ENCODE measurements at places on chromosomes 5 and 9.
A peak's percentile ranks its signal among the peaks of the same experiment; 100 is the strongest.

- DNase-seq: no peak
Observed at GRCh38 chr9:94821098-94821887, 94.8 kb downstream of the AOPEP start.

DNA sequence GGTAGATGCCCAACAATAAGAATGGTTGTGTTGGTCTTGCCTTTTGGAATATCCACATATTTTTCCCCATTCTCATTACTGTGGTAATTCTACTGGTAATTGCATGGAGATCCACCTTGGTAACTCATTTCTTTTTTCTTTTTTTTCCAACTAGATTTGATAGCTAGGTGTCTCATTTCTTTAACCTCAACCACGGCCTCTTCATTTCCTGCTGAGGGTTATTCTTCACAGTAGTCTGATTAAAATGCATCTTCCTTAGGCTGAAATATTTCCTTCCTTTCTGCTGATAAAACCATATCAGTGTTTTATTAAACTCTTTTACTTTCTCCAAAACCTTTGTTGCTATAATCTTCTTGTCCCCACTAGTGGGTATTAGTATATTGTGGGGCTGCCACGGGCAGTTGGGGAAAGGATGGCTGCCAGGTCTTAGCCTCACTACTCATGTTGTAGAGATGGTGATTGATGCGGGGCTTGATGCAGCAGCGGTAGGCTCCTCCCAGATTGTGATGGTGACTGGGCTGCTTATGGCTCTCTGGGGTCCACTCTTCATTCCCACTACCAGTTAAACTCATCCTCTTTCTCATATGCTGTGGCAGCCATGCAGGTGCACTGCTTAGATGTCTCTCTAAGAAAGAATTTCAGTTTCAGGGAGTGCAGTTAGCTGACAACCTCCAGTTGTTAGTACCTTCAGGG lies 35.9 kb downstream of the KIF2A start:
- DNase-seq: no peak

DNA sequence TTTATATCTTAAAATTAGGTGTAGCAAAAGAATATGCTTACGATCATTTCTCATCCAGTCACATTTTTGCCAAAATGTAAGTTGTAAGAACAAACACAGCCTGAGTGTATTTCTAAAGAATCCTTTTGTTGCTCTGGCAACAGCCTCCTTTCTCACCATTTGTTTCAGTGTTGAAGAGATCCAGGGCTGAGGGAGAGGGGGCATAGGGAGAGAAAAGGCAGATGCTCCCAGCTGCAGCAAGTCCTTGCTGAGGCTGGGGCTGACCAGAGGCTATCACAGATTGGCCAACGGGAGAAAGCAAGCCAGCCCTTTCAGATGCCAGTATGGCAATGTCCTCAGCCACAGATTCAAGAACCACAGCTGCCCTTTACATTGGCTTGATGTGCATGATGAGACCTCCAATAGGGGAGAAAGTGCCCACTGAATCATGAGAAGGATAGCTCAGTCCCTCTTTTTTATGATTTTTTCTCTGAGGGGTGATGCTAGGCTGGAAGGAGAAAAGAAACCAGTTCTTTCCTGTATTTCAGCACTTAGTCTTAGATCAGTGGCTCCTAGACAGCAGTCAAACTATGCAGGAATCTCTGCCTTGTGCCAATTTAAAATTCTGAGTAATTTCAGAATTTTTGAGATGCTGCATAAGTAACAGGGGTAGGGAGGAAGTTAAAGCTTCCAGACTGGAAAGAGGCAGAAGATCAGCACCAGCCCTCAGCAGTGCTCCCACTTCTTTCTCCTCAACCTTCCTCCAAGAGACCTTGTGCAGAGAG lies 142.1 kb downstream of the LHFPL2 start:
- no peak for DNase-seq

DNA sequence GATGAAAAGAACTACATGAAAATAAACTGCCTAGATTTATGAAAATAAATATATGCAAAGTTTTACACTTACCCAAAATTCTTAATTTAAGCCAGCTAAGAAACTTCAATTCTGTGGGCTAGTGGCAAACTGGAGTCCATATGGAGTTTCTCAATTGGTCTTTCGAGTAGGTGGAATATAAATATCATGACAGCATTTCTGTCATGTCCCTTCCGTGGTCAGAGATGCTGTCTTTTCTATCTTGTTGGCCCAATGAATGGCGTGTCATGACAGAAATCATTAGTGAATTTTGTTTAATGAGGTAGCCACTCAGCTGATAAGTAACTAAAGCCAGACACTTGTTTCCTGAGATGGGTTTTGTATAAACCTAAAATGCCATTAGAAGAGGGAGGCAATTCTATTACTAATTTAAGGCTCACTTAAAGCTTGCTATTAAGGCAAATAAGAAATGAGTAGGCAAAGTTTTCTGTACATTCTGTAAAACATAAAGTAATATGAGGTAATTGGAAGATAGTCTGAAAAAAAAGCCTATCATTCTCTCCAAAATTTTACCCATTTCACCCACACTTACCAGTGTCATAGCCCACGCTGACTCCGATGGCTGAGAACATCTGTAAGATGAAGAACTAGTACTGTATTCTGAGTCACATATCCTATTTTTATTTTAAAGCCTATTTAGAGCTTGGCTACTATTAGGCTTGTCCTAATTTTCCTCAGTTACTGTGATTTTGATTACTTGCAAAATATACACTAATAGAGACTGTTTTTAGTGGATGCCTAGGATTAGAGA lies 419.3 kb upstream of the MEF2C start:
- DNase-seq: no peak

- no peak for DNase-seq
Observed at GRCh38 chr9:133332381-133332730, 3.6 kb downstream of the SURF6 start.

- DNase-seq: no peak
Observed at GRCh38 chr9:84500826-84501225, 160.3 kb upstream of the SLC28A3 start.

DNA sequence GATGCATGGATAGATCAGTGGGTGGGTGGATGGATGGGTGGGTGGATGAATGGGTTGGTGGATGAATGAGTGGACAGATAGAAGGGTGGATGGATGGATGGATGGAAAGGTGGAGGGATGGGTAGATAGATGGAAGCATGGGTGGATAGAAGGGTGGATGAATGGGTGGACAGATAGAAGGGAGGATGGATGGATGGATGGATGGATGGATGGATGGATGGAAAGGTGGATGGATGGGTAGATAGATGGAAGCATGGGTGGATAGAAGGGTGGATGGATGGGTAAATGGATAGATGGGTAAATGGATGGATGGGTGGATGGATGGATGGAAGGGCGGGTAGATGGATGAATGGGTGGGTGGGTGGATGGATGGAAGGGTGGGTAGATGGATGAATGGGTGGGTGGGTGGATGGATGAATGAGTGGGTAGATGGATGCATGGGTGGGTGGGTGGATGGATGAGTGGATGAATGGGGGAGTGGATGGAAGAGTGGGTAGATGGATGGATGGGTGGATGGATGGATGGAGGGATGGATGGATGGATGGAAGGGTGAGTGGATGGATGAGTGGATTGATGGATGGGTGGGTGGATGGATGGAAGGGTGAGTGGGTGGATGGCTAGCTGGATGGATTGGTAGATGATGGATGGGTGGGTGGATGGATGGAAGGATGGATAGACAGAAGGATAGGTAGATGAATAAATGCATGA lies 87.7 kb upstream of the ASS1 start:
- DNase-seq: no peak

GRCh38 chr9:98885575-98886295 lies 58.0 kb upstream of the COL15A1 start:
- no peak for DNase-seq

GRCh38 chr9:125110464-125110863 lies 32.9 kb downstream of the SCAI start:
- no peak for DNase-seq

GRCh38 chr5:175887463-175887862 lies 16.1 kb downstream of the CPLX2 start:
- DNase-seq: peak; percentile 86

DNA sequence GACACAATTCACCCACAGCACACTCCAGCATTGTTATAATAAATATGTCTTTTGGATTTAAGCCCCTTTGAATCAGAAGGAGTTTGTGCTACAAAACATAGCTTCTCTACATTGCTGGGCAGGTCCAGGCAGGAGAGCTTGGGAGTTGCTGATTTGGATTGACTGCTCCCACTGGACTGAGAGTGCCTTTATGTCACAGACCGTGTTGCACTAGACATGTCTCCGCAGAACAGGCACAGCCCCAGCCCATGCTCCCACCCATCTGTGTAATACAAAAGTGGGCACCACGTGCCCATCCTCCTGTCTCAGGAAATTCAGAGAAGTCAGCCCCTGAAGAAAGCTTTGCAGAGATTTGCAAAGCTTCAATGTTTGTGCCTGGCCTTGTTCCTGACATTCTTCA lies 117.1 kb downstream of the MED10 start:
- no peak for DNase-seq

DNA sequence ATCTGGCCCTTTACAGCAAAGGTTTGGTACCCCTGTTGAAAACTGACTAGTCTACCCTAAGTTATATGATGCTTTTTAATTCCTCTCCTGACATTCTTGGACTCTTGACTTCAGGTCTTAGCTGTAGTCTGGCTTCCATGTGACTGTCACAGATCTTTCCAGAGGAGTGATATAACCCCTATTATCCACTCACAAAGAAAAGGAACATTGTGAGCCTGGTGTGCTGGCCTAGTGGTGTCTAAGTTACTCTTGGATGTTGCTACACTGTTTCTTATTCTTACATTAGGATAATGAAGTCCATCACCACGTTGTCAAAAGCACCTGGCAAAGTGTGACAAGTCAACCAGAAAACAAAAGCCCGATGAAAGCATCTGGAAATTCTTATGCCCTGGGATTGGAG lies 49.8 kb downstream of the RAD23B start:
- no peak for DNase-seq

DNA sequence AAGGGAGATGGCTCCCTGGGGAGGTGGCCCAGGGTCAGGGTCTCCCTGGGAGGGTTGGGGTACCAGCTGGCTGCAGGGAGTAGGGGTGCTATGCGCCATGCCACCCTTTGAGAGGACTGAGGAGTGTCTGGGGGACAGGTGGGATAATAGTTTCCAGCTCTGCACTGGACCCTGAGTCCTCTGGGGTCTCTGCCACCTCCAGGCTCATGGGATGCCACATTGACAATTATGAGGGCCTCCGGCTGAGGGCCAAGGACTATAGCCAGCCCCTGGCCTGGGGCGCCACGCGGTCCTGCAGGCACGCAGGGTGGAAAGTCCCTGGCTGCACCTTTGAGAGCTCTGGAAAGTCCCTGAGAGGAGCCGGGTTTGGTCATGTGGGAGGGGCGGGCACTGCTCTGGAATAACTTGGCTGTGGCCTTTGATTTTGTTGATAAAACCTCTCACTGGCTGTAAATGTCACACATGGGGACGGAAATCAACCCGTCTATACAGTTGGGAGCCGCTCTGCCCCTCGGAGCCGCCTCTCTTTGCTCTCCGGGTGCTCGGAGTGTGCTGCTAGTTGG lies 16.0 kb downstream of the TRAF2 start:
- no peak for DNase-seq

GRCh38 chr5:149024477-149024876 lies 38.4 kb downstream of the SH3TC2 start:
- DNase-seq: no peak

DNA sequence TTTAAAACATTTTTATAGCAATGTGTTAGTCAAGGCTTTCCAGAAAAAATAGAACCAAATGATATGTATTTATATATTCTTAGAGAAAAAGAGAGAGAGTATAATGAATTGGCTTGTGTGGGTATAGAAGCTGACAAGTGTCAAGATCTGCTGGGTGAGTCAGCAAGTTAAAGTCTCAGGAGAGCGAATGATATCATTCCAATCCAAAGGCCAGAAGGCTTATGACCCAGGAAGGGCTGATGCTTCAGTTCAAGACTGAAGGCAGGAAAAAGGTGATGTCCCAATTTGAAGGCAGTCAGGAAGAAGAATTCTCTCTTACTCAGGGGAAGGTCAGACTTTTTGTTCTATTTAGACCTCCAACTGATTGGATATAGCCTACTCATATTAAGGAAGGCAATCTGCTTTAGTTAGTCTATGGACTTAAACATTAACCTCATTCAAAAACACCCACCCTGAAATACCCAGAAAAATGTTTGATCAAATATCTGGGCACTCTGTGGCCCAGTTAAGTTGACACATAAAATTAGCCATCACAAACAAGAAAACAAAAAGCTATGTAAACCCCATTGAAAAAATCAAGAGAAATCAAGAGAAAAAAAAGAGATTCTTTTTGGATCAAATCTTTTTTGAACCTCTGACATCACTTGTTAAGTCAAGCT lies 189.6 kb downstream of the PIK3R1 start:
- DNase-seq: no peak

GRCh38 chr5:163535290-163535689 lies 29.9 kb downstream of the MAT2B start:
- DNase-seq: no peak

DNA sequence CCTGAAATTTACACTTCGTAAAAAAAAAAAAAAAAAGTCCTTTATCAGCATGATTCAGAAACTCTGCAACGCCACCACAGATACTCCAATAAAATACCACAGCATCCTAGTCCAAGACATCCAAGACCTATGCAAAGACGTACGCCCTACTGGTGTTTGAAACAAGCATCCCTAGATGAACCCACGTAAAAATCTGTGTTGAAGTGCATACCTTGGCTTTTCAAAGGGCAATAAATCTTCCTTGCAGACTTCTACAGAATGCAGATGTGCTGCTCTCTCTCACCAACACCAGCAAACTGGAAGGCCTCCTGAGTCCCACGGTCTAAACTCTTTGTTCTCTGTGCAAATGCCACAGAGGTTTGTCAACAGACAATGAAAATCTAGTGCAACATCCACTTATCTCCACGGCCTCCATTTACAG lies 38.8 kb downstream of the MYO10 start:
- DNase-seq: peak; percentile 11

- DNase-seq: no peak
Observed at GRCh38 chr5:127746756-127747155, 43.6 kb downstream of the CCDC192 start.

GRCh38 chr5:132024789-132025402 lies 13.4 kb upstream of the ACSL6 start:
- DNase-seq: no peak

- no peak for DNase-seq
Observed at GRCh38 chr9:33142535-33142934, 24.6 kb downstream of the B4GALT1 start.

DNA sequence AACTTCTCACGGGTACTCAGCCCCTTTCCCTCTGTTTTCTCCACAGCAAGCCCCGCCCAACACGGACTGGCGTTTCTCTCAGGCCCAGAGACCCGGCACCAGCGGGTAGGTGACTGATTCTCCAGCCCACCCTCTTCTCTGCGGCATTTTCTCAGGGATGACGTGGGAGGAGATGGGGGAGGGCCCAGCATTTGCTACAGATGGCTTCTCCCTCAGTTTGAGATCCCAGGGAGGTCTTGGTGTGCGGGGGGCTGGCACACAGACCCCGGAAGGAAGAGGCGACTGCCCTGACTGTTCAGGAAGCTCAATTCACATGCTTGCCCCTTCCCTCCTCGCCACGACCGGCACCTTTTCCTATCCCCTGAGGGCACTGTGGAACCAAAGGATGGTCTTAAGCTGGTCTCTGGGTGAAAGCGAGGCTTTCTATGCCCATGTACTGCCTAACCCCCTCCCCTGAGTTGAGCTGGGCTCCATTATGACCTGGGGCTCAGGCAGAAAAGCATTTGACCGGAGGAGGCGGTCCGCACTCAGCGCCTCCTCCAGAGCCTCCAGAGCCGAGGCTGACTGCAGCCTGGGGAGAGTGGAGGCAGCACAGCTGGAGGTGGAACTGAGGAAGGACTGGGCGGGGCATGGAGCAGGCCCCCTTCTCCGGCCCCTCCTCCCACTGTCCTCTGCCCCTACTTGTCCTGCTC lies 6.0 kb downstream of the PCDHGC5 start:
- DNase-seq: no peak

Measured in NCI-H146 (cell line).